ENCODE measurements at places on chromosomes 12 and 14.

- H3K27me3 ChIP-seq: peaks cover 24% of the 10 kb centered on the region
- DNase-seq: no peak
- no peak overlapping the region for H3K27ac ChIP-seq
- no peaks in the 10 kb centered on the region for H3K36me3 ChIP-seq
- no peaks in the 10 kb centered on the region for H3K4me1 ChIP-seq
- no peak overlapping the region for H3K4me3 ChIP-seq
Observed at GRCh38 chr12:117333331-117333881, 28.0 kb downstream of the NOS1 start.

DNA sequence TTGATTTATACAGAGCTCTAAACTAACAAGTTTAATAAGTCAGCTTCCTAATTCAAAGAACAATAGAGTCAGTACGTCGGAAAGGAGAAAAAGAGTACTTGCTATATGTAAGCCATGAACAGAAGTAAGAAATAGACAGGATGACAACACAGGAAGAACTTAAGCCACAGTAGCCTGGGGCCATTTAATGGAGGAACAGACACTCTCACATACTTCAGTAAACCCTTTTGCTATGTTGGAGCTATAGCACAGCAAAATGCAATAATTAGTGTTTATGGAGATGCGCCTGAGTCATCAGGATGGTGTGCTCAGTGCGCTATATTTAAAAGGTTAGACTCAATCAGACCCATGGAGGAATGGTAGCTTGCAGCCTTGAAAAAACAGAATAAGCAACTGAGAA is 61.0 kb downstream of the SRGAP1 start:
- H3K36me3 ChIP-seq: no peaks in the 10 kb centered on the region
- H3K4me3 ChIP-seq: no peak overlapping the region
- no peak overlapping the region for H3K27ac ChIP-seq
- no peaks in the 10 kb centered on the region for H3K4me1 ChIP-seq

DNA sequence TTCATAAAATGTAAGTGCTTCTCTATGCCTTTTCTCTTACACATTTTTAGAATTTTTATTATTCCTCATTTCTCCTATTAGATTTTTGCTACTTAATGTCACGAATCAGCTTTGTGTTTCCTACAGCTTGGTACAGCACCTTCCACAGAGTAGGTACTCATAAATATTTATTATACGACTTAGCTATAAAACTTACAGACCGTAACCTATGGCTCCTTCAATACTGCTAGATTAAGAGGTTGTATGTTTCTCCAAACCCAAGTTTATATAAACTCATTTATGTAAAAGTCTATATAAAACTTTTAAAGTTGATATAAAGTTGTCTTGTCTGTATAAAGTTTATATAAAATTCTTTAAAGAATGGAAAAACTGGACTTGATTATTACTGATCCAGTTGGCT is 11.5 kb downstream of the NFYB start:
- H3K4me1 ChIP-seq: peaks cover 5% of the 10 kb centered on the region
- H3K27me3 ChIP-seq: no peaks in the 10 kb centered on the region
- H3K4me3 ChIP-seq: no peak overlapping the region
- H3K27ac ChIP-seq: no peak overlapping the region
- H3K36me3 ChIP-seq: peaks cover 36% of the 10 kb centered on the region
- no peak for DNase-seq

DNA sequence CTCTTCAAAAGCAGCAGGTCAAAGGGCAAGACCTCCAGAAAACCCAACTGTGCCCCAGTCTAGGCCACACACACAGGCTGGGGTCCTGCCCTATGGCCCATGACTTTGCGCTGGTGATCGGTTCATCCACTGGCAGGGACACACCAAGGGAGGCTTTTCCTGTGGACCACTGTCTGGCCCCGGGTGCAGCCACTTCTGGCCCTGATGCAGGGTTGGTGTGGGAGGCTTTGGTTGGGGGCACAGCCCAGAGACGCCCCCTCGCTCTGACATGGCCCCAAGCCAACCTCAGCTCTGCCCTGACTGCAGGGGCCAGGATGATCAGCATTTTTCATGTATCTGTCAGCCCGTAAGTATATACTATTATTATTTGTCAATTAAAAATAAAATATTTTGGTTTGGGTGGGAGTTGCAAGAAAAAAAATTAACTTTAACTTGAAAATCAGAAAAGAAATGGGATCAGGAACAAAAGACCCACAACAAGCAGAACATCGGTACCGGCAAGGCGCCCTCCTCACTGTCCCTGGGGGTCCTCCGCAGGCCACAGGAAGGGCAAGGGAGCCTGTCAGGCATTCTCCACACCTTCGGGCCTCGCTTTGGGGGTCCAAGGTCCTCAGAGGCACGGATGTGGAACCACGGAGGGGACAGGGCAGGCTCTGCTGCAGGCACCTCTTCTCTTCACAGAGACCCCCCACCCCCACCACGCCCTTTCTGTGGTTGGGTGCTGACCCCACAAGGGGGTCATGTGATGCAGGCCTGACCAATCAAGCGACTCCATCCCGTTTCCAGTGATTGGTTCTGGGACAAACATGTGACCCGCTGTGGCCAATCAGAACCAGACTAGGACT is 181.5 kb upstream of the SFSWAP start:
- no peaks in the 10 kb centered on the region for H3K36me3 ChIP-seq
- H3K4me3 ChIP-seq: no peak overlapping the region
- H3K4me1 ChIP-seq: no peaks in the 10 kb centered on the region
- DNase-seq: no peak
- H3K27ac ChIP-seq: no peak overlapping the region

GRCh38 chr12:124680863-124681778 is 113.7 kb upstream of the NCOR2 start:
- H3K36me3 ChIP-seq: no peaks in the 10 kb centered on the region
- no peak overlapping the region for H3K27ac ChIP-seq
- no peak overlapping the region for H3K4me3 ChIP-seq
- peaks cover 7% of the 10 kb centered on the region for H3K27me3 ChIP-seq

DNA sequence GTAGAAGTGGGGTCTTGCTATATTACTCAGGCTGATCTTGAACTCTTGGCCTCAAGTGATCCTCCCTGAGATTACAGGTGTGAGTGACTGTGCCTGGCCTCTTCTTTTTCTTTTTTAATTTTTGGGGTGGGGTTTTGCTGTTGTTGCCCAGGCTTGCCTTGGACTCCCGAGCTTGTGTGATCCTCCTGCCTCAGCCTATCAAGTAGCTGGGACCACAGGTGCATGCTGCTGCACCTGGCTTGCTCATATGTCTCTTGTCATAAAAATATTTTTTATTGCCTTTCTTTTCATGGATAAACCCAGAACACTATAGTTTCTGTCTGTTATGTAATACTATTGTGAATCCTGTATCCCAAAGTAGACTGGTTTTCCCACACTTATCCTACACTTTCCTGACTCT is 26.0 kb downstream of the SCYL2 start:
- H3K27me3 ChIP-seq: no peaks in the 10 kb centered on the region
- DNase-seq: no peak
- no peak overlapping the region for H3K4me3 ChIP-seq

- H3K27me3 ChIP-seq: no peaks in the 10 kb centered on the region
- H3K27ac ChIP-seq: peak overlapping the region; percentile 86
- H3K4me3 ChIP-seq: peak overlapping the region; percentile 82
- H3K4me1 ChIP-seq: peaks cover 11% of the 10 kb centered on the region
Observed at GRCh38 chr12:8913702-8914032, 642 bp upstream of the PHC1 start.

DNA sequence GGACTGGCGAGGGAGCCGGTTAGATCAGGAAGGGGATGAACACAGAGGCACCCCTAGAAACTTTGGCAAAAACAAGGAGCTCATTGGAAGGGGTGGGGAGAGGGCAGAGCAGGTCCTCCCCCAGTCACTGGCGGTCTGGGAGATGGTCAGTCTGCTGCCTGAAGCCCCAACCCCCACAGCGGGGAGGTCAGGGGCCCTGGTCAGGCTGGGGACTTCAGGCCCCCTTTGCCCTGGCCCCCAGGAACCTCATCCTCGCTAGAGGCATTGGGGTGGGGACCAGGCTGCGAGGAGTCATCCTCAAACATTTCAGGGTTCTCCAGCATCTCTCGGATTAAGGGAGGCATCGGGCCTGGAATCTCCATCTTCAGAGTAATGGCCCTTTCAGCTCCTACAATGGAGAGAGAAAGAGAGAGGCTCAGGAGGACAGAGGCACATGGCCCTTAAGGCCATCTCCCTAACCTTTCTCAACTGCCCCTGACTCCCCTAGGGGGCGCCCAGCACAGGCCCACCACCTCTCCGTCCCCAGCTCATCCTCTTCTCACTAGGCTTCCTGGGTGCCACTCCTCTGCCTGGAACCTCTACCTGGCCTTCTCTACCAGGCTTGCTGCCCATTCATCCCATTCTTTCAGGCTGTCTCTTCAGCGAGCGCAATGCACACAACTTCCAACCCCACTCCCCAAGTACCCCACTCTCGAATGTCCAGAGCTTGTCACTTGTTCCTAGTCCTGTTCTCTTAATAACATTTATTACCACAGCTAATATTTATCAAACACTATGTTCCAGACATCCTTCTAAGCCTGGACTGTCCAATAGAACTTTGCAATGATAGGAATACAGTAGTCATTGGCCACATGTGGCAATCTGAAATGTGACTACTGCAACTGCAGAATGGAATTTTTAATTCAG is 4.7 kb upstream of the ITGB7 start:
- no peak for DNase-seq
- no peak overlapping the region for H3K4me3 ChIP-seq
- peaks cover 18% of the 10 kb centered on the region for H3K36me3 ChIP-seq
- H3K27ac ChIP-seq: no peak overlapping the region
- H3K27me3 ChIP-seq: no peaks in the 10 kb centered on the region
- H3K4me1 ChIP-seq: peaks cover 69% of the 10 kb centered on the region

DNA sequence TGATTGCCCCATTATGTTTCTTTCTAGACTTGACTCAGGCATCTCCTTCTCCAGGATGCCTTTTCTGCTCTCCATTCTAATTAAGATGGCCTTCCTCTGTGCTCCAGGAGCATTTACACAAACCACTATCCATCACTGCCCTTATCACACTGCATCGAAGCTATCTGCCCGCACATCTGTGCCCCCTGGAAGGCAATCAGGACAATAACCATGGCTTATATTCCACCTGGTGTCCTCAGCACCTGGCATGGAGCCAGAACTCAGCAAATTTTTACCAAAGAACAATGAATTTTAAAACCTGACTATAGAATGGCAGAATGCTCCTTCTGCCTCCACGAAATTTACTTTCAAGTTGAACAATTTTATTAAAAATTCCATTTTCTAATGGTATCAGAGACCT is 465.8 kb downstream of the APAF1 start:
- DNase-seq: no peak
- peaks cover 2% of the 10 kb centered on the region for H3K27me3 ChIP-seq
- H3K4me1 ChIP-seq: no peaks in the 10 kb centered on the region
- H3K27ac ChIP-seq: no peak overlapping the region
- H3K4me3 ChIP-seq: no peak overlapping the region

- H3K4me3 ChIP-seq: no peak overlapping the region
- DNase-seq: peak; percentile 14
- H3K36me3 ChIP-seq: no peaks in the 10 kb centered on the region
Observed at GRCh38 chr12:81668475-81668874, 90.7 kb downstream of the PPFIA2 start.

DNA sequence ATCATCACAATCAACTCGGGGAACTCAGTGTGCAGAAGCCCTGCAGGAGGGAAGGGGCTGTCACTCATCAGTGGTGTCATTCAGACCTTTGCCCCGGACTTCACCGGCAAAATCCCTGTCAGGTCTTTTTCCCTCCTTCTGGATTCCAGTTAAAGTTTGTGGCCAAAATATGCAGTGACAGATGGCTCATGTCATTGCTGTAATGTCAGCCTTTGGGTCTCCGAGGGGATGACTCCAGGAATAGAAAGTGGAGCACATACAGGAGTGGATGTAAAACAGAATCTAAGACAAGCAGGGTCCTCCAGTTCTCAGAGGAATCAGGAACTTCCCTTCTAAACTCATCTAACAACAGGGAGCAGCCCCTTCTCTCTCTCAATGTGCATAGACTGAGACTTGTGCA is 130.3 kb upstream of the RASSF8 start:
- H3K36me3 ChIP-seq: no peaks in the 10 kb centered on the region
- no peaks in the 10 kb centered on the region for H3K4me1 ChIP-seq
- DNase-seq: no peak

DNA sequence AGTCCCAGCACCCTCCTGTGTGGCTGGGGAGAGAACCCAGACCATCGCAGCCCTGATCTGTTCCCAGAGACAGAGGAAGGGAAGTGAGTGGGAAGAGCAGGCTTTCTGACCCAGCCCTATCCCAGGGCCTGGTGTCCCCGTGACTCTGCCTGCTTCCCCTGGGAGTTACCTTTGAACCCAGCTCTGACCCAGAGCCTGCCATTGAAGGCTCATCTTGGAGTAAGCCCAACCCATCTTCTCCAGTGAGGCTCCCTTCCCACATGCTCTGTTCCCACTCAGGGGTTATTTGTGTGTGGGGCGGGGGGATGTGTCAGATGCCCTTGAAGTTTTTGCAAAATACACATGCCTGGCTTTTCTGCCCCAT is 6.0 kb downstream of the TMEM63C start:
- H3K36me3 ChIP-seq: no peaks in the 10 kb centered on the region
- peaks cover 24% of the 10 kb centered on the region for H3K27me3 ChIP-seq
- H3K4me3 ChIP-seq: no peak overlapping the region

GRCh38 chr14:94481468-94482131 is 5.6 kb upstream of the SERPINA9 start:
- no peak for DNase-seq
- no peaks in the 10 kb centered on the region for H3K36me3 ChIP-seq
- H3K4me1 ChIP-seq: peaks cover 2% of the 10 kb centered on the region
- H3K4me3 ChIP-seq: no peak overlapping the region

DNA sequence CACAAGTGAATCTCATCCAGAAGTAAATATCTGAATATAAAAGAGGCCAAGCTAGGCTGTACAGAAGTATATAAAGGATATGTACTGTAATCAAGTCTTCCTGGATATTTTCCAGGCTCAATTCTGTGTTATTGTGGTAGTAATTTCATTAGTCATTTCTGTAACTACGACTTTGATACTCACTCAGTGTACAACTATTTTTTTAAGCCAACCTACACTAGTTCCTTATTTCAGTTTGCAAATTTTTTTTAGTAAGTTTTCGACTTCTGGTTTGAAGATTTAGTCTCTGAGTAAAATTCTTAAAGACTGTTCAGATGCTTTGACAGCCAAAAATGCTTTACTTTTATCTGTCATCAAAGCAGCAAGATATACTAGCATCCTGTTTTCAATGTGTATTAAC is 130.8 kb downstream of the CAPZA3 start:
- H3K27me3 ChIP-seq: no peaks in the 10 kb centered on the region
- H3K4me3 ChIP-seq: no peak overlapping the region
- H3K4me1 ChIP-seq: peaks cover 12% of the 10 kb centered on the region
- DNase-seq: no peak
- H3K27ac ChIP-seq: no peak overlapping the region

DNA sequence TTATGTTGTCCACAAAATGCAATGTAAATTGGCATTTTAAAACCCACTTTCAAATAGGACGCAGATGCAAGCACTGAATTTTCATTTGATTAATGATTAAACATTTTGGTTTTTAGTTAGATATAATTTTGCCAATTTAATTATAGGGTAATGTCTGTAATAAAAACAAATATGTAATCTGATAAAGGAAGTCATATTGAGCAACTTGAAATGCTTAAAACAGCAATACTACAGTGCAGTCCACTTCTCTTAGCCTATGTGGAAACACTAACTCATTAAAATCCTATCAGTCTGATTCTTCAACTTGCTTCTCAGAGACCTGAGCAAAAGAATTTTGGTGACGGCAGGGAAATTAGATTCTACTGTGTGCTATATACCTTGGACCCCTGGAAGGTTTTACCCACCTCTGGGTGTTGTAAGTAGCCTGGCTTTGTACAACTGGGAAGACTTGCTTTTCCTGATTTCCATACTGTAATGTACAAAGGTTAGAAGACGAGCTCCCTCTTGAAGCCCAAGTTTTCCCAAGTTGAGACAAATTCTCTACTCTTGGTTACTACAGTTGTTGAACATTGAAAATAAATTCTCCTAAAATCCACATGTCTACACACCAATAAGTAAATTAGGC is 4.1 kb downstream of the TRHDE start:
- H3K27me3 ChIP-seq: peaks cover 31% of the 10 kb centered on the region
- no peak overlapping the region for H3K27ac ChIP-seq
- DNase-seq: no peak
- H3K4me1 ChIP-seq: peaks cover 4% of the 10 kb centered on the region
- no peaks in the 10 kb centered on the region for H3K36me3 ChIP-seq
